Amniotic epithelial cell (primary cell): ENCODE measurements at places on chromosomes 3 and 15.

DNA sequence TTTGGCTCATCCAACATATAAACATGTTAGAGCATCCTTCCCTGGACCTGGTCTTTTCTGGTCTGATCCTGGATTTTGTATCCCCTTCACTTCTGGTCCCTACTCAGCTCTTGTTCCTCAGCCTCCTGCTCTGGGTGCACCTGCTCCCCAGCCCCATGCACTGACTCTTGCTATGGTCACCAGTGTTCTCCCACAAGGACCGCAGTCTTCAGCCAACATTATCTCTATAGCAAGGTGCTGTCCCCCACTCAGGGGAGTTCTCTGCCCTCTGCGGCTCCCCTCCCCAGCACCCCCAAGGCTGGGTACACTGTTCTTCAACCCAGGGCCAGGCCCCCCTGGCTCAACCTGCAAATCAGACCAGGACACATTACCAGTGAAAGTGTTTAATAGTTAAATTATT lies 80.2 kb downstream of the SEC22A start:
- no peak for DNase-seq

GRCh38 chr15:65377105-65377975 lies 462 bp downstream of the IGDCC3 start:
- DNase-seq = no peak

- peak; percentile 55 for DNase-seq
These were observed 155.5 kb downstream of the PLD1 start for GRCh38 chr3:171654809-171655208.

DNA sequence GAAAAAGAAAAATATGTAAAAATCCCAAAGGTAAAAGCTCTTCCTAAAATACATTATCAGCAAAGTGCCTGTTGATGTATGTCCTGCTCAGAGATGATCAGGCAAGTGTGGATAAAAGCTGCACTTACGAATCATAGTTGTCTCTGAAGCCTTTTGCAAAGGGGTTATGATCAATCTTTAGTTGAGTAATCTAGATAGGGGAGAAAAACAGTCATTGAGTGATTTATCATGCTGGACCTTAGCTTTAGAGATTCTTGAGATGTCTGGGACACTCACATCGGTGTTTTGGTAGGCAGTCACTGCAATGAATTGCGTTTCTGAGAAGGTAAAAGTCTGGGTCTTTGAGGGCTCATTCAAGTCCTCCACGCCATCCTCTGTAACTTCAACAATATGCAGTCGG lies 3.7 kb downstream of the EOMES start:
- DNase-seq = no peak

GRCh38 chr3:153657046-153657445 lies 464.1 kb upstream of the ARHGEF26 start:
- DNase-seq = no peak

GRCh38 chr3:64022451-64023186 lies 675 bp downstream of the PSMD6 start:
- peak; percentile 16 for DNase-seq

DNA sequence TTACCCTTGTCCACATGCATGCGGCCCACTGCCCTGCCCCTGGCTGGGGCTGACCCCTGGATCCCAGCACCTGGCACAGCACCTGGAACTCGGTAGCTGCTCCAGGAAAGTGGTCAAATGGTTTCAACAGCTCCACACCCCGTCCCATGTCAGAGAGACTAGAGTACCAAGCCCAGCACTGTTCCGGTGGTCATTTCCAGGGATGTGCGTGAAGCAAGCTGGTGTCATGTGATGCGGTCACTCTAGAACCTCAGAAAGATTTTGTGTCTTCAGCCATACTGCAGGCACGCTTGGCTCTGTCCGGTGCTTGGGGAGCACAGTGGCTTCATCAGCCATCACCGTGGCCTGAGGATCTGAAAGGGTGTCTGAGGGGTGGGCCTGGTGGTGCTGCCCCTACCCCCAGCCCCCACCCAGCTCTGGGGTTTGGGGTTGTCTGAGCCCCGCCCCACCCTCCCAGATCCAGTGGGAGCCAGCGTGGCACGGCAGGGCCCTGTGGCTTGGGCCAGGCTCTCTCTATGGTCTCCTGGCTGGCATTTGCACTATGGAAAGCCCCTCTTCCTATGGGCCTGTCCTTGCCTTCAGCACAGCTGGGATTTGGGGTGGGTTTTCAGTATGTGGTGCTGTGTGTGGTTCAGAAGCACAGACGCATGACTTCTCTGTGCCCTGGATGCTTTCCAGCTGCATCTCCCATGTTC lies 15.3 kb downstream of the APBA2 start:
- DNase-seq = no peak

DNA sequence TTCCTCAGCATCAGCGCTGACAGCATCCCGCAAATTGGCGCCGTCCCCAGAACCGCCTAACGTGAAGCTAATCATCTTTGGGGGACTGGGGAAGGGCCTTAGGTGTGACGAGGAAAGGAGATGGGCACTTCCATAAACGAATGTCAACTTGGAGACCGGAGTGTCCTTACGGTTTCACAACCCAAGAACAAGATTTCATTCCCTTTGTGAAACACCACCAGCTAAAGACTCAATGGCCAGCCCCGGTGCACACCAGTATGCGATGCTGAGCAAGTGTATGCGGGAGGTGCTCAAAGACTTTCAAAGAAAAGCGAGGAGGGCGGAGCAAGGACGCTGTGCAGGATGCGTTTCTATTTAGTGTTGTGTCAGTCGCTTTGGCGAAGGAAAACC lies 759 bp upstream of the TTBK2 start:
- DNase-seq = peak; percentile 25

DNA sequence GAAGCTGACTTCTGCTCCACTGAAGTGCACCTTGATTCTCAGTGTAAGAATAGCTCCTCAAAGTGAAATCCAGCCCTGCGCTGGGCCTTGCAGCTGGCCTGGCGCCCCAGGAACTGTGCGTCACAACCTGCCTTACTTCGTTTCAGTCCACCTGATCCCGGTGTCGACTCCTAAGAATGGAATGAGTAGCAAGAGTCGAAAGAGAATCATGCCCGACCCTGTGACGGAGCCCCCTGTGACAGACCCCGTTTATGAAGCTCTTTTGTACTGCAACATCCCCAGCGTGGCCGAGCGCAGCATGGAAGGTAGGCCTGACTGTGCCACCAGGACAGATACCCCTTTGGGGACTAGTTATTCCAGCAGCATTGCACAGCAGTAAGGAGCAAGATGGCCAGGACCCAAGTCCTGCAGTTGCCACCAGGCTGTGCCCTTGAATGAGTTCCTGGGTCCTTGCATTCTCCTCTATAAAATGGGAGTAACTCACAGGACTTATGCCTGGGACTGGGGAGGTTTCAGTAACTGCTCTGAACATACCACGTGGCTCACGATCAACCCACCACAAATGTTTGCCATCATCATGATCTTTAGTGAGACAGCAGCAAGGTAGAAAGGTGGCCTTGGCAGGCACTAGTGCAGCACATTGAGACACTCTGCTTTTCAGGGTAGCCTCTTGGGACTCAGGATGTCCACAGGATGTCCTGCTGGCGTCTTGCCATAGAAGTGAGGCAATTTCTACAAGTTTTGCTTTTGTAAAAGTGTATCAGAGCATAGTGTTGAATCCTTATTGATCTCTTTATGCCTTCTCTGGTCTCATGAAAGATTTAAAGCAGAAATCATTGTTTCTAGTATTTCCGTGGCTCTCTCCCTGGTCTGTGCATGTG lies 46.8 kb downstream of the PXYLP1 start:
- DNase-seq = peak; percentile 30

DNA sequence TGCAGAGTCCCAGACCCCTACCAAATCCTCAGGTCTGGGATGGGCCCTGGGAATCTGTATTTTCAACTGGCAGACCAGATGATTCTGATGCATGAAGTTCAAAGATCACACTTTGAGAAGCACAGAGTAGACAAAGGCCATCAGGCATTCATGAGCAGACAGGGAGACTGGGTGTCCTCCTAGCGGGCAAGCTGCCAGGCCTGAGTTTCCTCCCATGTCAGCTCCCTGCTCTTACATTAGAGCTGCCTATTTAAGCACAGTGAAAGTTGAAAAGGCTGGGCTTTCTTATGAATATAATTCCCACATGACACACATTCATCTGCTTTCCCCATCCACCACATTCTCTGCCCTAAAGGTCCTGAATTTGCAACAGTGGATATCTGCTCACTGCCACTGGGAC lies 14.0 kb downstream of the CAPN3 start:
- DNase-seq = no peak

DNA sequence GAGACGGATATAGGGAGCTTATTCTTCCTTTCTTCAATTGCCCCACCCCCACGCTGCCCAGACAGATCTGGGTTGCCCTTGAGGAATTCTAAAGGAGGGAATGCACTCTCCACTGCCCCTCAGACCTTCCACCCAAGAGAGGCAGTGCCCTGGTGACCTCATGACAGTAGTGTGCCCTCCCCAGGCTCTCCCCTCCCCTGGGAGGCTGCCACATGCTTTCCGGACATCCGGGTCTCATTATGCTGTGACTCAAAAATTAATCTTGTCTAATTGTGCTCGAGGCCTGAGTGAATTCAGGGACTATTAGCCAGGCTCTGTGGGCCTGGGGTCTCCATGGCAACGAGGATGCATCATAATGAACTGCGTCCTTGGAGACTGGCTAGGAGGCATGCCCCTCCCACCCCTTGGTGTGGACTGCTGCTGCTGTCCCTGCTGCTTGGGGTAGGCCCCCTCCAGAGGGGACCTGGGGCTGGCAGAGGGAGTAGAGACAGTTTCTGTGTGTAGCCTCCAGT lies 20.8 kb downstream of the CORO2B start:
- peak; percentile 74 for DNase-seq

DNA sequence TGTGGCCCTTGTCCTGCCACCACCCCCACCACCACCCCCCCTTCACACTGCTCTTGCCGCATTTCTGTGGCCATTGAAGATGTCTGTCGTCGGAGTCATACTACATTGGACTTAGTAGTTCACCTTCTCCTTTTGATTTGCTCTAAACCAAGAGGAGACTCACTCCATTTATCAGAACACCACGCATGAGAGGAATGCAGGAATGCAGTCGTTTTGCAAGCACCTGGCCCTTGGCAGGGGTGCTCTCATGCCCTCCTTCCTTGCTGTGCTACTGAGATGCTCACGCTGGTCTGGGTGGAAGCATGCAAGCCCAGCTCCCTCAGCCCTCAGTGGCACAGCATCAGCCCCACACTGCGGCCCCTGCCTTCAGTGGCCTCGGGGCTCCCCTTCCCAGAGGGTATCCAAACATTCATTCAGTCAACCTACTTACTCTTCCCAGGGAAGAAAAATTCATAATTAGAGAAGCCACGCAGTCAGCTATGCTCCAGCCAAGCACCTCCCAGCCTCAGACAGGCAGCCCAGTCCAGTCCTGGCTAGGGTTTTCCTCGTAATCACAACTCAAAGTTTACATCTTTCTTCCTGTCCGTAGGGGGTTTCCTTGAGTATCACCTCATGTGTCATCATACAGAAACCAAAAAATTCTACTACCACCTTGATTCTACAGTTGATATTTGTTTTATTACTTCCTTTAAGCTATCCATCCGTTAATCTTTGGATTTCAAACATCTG lies 520.0 kb downstream of the GABRG3 start:
- no peak for DNase-seq

DNA sequence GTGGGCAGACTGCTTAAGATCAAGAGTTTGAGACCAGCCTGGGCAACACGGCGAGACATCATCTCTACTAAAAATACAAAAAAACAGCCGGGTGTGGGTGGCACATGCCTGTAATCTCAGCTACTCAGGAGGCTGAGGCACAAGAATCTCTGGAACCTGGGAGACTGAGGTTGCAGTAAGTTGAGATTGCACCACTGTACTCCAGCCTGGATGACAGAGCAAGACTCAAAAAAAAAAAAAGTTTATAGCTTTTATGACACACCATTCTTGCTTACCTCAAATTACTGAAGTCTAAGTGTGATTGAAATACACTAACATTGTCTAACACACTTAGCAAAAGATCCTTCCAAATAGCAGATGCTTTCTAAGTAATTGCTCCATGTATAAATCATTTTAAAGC lies 207.6 kb downstream of the STAG1 start:
- DNase-seq = peak; percentile 69

DNA sequence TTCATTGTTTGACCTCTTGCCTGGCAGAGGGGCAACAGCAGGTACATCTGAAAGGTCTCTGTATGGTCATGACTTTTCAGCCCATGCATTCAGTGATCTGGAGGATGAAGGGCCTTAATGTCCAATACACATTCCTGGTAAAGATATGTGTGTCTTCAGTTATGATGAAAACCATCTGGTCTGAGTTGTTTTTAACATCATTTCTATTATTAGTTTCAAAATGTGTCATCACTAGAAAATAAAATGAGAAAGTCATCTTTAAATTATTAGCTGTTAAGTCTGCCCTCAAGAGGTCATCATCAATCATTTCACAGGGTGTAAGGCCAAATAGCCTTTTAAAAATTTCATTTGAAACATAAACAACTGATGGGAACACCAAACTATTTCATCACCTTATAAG lies 92.1 kb upstream of the PLSCR4 start:
- peak; percentile 46 for DNase-seq

- no peak for DNase-seq
These were observed 287.5 kb upstream of the ROBO1 start for GRCh38 chr3:80055306-80055705.

DNA sequence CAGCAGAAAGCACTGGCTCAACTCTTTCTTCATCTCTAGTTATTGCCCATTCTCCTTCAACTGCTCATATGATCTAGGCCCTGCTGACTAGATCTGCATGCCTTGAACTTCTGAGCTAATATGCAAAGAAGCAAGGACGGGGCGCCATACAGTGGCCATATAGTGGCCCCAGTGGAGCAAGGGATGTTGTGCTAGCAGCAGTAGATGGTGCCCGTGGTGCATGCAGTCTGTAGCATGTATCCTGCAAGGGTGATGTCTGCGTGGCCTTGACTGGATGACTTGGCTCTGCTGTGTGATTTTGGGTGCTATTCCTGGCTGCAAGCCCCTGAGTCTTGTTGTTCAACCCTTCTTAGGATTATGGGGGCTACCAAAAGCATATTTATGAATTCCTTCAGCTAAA lies 12.2 kb upstream of the NMD3 start:
- no peak for DNase-seq

DNA sequence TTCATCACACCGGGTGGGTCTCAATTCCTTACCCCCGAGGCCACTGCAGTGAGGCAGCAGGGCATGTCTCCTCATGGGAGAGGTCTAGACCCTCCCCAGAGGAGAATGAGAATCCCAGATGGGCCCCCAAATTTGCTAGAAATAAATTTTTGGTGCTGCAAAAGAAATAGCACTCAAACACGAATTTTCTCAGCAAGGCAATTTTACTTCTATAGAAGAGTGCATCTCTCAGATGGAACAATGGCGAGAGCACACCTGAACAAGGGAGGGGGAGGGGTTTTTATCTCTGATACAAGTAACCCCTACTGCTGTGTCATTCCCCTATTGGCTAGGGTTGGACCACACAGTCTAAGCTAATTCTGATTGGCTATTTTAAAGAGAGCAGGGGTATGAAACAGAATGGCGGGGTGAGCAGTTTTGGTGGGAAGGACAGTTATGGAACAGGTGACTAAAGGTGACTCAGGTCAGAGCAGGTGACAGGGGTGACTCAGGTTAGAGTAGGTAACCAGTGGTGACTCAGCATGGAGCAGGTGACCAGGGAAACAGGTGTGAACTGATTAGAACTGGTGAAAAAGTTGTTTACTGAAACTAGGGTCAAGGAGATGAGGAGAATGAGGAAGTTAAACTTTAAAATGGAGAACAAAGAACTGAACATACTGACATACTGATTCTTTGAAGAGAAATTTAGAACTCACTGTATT lies 93.0 kb upstream of the WNT7A start:
- DNase-seq = no peak

GRCh38 chr3:13714251-13714916 lies 165.5 kb downstream of the FBLN2 start:
- DNase-seq = no peak

- DNase-seq = no peak
These were observed 8.0 kb downstream of the EPHB1 start for GRCh38 chr3:134803051-134803505.
